ENCODE measurements at places on chromosomes 12 and 14.

GRCh38 chr14:56002876-56003625 is 115.2 kb upstream of the PELI2 start:
- no peak for DNase-seq

GRCh38 chr12:8987163-8987562 is 2.2 kb upstream of the KLRG1 start:
- DNase-seq: no peak

- no peak for DNase-seq
Measured at GRCh38 chr12:47277972-47278448, 198.3 kb upstream of the AMIGO2 start.

- no peak for DNase-seq
Measured at GRCh38 chr14:72333357-72333756, 401.1 kb downstream of the RGS6 start.

DNA sequence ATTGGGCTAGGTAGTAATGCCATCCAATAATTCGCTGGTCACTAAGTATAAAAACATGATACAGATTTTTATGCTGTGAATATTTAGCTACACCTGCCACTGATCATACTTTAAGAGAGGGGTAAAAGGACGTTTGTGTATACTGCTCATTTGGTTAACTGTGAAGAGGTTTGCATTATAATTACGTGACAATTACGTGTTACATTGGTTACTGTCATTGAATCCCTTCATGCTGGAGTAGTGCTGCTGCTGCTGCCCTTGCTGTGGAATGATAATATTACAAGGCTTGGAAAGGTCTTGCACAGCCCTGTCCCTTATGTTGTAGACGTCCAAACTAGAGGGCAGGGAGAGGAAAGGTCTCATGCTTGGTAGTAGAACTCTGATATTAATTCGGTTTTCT is 312.2 kb upstream of the ATP2B1 start:
- DNase-seq: no peak

- no peak for DNase-seq
Measured at GRCh38 chr12:100359248-100359647, 2.4 kb downstream of the SLC17A8 start.

DNA sequence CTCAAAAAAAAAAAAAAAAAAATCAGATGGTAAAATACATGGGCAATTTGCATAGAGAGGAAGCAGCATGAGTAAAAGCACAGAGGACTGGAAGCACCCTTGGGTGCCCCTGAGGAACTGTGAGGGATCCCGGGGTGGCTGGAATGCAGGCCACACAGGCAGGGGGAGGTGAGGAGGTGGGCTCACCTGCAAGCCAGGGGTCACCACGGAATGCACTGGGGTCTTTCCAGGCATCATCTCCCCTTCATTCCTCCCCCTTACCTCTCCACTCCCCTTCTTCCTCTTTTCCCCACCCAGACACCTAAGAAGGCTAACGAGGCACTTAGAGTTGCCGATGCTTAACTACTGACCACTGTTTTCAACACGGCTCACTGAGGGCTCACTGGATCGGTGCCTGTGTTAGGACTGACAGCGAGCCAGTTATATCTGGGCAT is 14.4 kb upstream of the HIP1R start:
- no peak for DNase-seq

GRCh38 chr12:92030618-92031017 is 115.0 kb downstream of the BTG1 start:
- DNase-seq: no peak

GRCh38 chr12:50828121-50828520 is 14.6 kb upstream of the TMPRSS12 start:
- no peak for DNase-seq

GRCh38 chr14:68556253-68556652 is 236.6 kb downstream of the ZFP36L1 start:
- DNase-seq: no peak

DNA sequence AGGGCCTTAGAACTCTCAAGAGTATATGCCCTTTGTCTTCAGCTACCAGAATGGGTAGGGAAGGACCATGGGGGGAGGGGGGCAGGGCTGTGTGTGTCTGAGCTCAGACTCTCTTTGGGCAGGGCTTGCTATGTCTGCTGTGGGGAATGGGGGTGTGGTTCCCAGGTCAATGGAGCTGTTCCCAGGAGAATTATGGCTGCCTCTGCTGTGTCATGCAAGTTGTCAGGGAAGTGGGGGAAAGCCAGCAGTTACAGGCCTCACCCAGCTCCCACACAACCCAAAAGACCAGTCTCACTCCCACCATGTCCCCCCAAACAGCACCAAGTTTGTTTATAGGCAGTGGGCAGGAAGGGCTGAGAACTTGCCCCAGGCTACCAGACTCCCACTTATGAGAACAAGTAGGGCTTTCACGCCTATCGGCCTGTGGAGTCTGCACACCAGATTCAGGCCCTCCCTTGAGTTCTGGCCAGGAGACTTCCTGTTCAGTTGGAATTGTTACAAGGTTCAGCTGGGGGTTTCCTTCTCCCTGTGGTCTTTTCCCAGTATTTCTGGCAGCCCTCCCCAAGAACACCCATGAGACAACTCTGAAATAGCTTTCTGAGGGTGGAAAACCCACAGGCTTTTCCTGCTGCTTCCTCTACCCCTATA is 6.1 kb upstream of the SERPINA11 start:
- DNase-seq: no peak

GRCh38 chr12:32548691-32549281 is 130.3 kb upstream of the DNM1L start:
- DNase-seq: no peak

DNA sequence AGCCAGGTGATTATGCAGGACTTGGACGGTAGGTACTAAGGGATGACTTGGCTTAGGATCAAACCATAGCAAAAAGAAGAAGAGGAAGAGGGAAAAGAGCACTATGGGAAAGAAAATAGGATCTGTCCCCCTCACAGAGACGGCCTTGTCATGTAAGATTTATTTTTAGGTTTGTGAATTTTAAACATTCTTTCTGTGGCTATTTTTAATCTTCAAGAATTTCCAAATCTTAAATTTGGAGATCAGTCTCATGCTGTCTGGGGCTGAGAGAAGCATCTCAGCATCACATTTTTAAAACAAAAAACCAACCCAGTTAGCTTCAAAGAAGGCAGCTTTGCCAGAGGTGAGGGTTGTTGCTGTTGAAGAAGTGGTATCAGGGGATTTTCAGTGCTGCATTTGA is 52.6 kb upstream of the STRN3 start:
- DNase-seq: no peak

- DNase-seq: no peak
Measured at GRCh38 chr14:90504643-90505042, 107.8 kb downstream of the CALM1 start.

DNA sequence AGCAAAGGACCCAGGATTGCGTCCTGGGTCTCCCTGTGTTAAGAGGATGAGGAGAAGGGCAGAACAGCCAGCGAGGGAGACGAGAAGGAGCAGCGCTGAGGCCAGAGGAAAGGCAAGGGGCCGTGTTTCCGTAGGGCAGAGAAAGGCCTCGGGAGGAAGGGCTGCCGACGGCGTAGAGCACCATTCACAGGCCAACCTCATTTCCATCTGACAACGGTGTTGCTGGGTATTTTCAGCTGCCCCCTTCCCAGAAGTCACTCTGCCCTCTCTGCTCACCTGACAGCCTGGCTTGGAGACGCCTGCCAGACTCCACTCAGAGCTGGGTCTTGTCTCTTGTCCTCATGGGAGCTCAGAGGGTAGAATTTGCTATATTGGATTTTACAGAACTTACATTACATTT is 51.4 kb downstream of the GPR68 start:
- DNase-seq: no peak

- DNase-seq: no peak
Measured at GRCh38 chr12:121048442-121048841, 9.4 kb upstream of the OASL start.

- DNase-seq: no peak
Measured at GRCh38 chr12:88924162-88924561, 343.9 kb upstream of the KITLG start.

DNA sequence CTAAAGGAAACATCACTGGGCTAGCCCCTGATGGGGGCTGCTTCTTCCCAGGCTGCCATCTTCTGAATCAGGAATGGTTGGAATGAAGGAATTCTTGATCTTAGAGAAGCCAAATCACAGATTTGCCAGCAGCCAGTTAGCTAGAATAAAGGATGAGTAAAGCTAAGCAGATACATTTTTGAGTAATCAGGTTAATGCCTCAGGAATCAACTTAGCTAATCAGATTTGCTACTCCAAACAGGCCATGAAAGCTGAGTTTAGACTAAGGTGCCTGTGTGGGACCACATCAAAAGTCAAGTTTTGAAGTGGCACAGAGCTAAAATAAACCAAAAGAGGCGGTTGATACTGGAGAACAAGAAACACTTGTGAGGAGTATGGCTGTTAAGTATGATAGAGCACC is 28.8 kb upstream of the LMO3 start:
- no peak for DNase-seq

DNA sequence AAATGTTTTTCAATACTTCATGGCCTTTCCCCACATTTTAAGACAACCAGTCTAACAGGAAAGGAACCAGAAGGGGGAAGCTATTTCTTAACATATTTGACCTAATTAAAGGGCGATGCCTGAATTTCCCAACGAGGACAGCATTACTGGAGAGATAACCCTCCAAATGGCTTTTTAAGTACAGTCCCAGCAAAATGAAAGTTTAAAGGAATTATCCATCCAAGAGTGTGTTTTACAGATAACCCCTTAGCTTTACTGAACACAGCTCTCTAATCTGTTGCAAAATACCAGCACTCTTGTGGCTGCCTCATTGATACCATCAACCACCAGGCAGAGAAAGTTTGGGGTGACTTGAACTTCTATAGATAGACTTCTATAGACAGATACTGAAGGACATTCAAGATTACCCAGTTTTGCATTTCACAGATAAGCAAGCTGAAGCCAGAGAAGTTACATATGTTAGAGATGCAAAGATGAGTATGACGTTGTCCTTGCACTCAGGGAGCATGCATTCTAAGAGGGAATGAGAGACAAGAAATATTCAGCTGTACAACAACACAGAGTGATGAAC is 41.3 kb upstream of the DUSP6 start:
- DNase-seq: no peak

DNA sequence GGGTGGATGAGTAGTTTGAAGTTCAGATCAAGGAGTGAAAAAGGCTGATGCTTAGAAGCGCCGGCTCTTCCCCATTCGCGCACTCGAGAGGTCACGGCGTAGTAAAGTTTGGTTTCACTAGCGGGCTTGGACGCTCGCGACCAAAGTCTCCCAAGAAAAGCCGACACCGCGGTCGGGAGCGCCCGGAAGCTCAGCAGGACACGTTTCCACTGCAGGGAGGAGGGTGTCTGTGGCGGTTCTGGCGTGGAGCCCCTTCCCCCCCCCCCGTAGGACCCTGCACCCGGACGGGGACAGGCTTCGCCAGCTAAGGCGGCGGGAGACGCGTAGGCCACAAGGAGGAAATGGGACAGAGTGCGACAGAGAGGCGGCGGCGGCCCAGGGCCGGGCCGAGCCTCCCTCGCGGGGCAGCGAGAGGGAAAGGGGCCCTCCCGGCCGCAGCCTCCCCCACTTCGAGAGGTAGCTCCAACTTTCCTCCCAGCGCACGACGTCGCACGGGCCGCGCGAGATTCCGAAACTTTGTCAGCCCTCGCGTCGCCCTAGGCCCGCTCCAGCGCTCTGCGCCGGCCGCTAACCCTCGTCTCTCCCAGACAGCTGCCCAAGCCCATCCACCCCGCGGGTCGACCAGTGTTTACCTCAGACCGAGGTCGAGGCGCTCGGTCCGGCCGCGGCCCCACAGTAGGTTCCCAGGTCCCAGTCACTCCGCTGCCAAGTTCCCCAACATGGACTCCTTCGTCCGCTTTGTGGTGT is 480 bp downstream of the SCAF11 start:
- DNase-seq: peak; percentile 64

DNA sequence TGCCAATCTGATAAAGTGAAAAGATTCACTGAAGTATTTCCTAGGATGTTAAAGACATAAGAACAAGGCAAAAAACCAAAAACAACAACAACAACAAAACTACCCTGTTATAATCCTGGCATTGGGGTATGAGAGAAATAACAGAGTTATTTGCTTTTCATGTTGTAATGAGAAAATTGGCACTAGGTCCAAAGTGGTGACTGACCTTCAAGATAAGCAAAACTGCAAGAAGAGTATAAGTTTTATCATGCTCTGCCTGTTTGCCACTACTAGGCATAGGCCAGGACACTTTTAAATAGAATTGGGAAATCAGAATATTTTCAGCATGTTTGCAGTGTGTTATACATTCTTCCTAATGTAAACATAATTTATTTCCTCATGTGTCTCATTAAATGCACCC is 140.1 kb upstream of the CPM start:
- no peak for DNase-seq

- no peak for DNase-seq
Measured at GRCh38 chr14:34180869-34181268, 230.0 kb upstream of the EGLN3 start.

DNA sequence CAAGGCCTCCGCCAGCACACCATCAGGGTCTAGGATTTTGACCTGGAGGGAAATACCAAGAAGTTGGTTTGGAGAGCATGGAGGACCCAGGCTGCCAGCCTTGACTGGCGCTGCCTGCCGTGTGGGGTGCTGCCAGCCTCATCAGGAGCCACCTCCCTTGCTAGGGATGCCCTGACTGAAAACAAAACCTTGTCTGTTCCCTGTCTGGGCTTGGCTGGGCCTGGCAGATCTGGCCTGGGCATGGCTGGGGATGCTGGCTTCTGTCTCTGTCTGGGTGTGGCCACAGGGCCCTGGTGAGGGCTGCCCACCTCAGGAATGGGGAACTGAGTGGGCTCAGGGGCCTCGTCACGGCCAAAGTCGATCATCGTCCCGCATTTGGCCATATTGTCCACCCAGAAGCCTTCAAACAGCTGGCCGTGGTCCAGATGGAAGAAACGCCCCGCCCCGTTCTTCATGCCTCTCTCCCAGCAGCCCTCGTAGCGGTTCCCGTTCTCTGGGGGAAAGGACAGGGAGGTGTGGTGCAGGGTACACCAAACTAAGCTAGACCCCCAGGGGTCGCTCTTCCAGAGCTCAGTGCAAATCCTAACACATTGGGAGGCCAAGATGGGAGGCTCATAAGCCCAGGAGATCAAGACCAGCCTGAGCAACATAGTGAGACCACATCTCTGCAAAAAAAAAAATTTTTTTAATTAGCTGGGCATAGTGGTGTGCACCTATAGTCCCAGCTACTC is 16.5 kb downstream of the MORN3 start:
- DNase-seq: no peak

DNA sequence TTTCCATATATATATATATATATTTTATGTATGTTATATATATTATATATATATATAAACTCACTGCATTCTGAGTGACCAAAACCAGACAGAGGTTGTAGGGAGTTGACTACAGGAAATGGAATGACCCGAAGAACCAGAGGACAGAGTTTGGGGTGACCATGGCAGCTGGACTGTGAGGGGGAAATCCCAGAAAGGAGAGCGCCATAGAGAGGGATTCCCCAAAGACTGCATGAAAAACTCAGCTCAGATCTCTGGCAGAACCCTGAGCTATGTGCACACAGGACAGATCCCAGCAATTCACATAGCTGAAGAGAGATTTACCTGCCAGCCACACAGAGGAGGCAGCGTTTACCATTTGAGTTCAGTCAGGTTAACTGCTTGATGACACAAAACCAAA is 19.7 kb upstream of the INF2 start:
- DNase-seq: no peak

DNA sequence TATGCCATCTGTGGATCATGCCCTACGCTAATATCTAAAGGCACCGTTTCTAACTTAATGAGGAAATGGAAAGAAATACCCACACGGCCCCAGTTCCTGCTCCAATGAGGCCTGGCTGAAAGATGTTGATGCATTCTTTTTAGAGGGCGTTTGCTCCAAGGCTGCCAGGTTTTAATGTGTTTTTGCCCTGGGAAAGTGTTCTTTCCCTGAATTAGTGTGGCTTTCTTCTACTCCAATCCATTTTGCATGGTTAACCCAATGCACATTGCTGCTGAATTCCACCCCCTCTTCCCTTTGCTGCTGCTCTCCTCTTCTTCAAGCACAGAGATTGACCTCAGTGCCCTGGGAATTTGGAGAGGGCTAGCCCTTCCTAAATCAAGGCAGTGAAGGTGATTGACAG is 1.1 kb downstream of the MYF5 start:
- no peak for DNase-seq
